ENCODE measurements at places on chromosomes 11 and 22.
A peak's percentile ranks its signal among the peaks of the same experiment; 100 is the strongest.

DNA sequence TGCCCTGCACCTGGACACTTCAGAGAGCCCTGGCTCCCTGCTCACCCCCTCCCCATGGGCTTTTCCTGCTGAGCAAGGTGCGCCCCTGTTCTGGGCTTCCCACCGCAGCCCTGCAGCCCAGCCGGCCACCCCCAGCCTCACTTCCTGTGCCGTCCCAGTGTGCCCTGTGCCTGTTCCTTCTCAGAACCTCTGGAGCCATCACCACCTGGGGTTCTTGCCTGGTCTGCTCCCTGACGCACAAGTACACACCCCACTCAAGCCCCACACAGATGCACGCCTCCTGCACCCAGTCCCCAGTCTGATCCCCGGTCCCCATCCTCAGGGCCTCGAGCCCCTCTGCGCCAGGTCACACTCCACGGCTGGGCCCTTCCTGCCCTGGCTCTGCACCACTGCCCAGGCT, 23.9 kb upstream of the DGCR8 start:
- DNase-seq: no peak

DNA sequence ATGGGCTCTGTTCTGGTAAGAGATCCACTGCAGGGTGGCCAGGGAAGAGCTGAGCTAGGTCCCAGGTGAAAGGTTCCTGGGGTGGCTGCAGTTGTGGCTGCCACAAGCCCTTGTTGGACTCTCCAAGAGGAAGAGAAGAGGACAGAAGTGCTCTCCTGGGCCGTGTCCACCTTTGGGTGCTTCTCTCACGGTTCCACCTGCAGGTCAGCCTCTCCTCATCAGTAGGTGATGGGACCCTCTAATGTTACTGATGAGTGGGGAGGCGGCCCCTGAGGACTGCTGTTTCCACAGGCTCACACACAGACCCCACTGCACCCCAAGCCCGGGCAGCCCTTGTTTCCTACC, 804.9 kb downstream of the BRD1 start:
- DNase-seq: no peak

DNA sequence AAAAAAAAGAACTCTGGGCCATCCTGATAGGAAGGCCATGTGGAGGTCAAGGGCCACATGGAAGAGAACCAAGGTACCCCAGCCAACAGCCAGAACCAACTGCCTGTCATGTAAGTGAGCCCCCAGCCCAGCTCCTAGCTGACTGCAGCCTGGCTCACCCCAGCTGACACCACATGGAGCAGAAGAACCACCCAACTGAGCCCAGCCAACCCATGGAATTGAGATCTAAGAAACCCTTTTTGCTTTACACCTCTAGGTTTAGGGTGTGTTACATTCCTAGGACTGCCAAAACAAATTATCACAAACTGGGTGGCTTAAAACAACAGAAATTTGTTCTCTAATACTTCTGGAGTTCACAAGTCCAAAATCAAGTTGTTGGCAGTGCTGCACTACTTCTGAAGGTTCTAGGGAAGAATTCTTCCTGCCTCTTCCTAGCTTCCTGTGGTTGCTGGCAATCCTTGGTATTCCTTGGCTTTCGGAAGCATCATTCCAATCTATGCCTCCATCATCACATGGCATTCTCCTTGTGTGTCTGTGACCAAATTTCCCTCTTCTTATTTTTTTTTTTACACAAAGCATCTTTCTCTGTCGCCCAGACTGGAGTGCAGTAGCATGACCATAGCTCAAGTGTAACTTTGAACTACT, 4.4 kb downstream of the C11orf86 start:
- DNase-seq: no peak

DNA sequence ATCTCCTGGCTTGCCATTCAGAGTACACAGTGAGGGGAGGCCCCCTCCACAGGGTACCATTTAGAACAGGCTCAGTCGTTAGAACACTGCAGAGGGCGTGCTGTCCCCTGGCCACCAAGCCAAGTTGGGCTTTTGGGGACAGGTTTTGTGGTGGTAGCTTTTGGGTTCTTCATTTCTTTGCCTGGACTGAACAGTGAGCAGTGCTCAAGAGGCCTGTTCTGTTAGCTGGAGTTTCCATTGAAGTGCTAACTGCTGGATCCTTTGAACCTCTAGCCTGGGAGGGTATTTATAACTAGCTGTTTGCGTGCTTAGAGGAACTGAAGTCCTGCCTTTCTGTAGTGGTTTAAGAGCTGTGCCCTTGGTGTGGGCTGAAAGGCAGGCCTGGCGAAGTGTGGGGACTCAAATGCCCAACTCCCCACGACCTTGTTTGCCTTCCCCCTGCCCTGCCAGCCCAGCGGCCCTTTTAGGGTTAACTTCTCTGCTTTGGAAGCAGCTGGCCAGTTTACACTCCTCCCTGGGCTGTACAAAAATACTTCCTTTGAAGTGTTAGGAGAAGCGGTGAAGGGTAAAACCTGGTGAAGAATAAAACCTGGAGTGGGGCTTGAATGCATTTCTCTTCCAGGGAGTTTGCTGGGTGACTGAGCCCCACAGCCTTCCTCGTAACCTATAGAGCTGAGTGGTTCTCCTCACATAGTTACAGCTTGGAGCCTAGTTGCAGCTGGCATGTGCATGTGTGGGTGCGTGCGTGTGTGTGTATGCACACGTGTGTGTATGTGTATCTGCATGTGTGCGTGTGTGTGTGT, 34.6 kb downstream of the ZNRF3 start:
- DNase-seq: peak; percentile 79
